Renal cortical epithelial cell (primary cell): ENCODE measurements at places on chromosomes 2 and 18. TPM values are rescaled to one million over a fixed set of nuclear protein-coding genes. Genes with fewer than 3 reads are reported as not detected.

GRCh38 chr2:5365871-5366461, 326.2 kb upstream of the SOX11 start:
- DNase-seq, result peak; percentile 2

- DNase-seq, result peak; percentile 1
Observed at GRCh38 chr18:65725251-65726050, 25.4 kb upstream of the CDH7 start.

Gene SLC19A3
- 0.35 and 4.0 TPM in 2 replicates for total RNA-seq

Gene DNAH6
- total RNA-seq, result under 0.01 and 1.6 TPM in 2 replicates

DNA sequence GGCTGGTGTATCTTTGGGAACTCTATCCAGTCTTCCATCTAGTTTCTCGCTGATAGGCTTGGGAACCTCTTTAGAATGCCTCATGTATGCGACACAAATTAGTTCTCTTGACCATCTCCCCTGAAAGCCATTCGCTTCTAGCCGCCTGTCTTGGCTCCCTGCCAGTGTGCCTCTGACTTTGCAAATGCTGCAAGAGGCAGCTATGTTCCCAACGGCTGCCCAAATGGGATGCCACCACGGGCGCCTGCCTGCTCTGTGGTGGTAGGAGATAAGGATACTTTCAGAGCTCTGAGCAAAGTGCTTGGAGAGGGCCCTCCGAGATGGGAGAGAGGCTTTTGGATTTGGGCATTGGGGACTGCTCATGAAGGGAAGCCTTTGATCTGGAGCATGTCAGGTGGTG, 77.7 kb upstream of the IGFBP5 start:
- DNase-seq, result peak; percentile 15
